ENCODE measurements at places on chromosomes 16 and 17. TPM values are rescaled to one million over a fixed set of nuclear protein-coding genes. Genes with fewer than 3 reads are reported as not detected.

The KRTAP9-8 gene
- total RNA-seq = not detected

The TIMP2 gene
- total RNA-seq = 114 TPM

The SULT1A2 gene
- total RNA-seq = 1.0 TPM

The HLF gene
- total RNA-seq = 31.6 TPM

The SLFN13 gene
- 5.4 TPM for total RNA-seq

The CES2 gene
- 114 TPM for total RNA-seq

The NT5C3B gene
- 14.7 TPM for total RNA-seq

DNA sequence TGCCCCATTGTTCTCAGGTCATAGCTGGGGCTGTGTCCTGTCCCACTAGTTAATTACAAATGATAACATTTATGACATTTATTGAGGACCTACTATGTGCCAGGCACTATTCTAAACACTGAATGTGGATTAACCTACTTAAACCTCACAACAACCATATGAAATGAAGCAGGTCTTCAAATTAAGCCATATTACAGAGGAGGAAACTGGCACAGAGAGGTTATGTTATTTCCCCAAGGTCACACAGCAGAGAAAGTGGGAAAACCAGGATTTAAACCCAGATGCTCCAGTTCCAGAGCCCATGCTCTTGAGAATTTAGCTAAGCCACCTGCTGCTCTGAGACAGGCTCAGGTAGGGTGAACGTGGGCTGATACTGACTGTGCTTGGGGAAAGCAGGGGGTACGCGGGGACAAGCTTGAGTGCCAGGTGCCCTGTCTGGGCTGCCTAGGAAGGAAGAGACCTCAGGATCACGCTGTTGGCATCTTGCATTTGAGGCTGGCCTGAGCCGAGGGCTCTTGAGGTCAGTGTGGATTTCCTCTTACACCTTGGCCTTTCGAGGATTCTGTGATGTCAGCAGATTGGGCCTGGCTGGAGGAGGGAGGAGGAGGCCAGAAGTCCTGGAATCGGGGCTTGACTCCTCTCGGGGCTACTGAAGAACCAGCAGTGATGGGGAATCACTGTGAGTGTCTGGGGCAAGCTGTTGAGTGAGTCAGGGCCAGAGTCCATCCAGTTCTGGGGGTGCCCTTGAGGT is 8.9 kb downstream of the SPNS2 start:
- no peak for DNase-seq

DNA sequence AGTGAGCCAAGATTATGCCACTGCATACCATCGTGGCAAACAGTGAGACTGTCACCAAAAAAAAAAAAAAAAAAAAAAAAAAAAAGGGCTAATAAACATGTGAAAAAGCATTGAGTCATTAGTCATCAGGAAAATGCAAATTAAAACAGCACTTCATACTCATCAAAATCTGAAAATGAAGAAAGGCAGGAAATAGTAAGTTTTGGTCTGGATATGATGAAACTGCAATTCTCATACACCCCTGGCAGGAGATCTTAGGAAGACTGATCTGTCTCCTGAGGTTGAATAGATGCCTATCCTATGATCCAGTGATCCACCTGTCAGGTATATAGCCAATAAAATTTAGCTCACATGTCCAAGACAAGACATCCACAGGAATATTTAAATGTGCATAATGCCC is 212.7 kb downstream of the CPPED1 start:
- DNase-seq = no peak

- DNase-seq = no peak
Measured at GRCh38 chr17:55536205-55536604, 25.0 kb upstream of the SMIM36 start.

DNA sequence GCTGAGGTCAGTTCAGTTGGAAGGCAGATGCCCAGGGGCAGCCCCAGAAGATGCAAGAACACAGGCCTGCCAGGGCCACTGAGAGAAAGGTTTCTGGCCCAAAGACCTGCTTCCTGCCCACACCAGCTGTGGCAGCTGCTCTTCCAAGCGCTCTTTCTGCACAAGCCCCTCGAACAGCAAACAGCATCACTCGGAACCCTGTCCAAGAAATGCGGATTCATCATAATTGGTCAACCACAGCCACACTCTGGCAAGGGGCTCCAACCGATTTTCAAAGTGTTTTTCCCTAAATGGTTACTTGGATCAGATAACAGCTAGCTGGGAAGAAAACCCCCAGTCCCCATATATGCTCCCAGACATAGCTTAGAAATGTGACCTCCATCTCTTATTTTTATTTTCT is 71.1 kb upstream of the DNAH17 start:
- no peak for DNase-seq

DNA sequence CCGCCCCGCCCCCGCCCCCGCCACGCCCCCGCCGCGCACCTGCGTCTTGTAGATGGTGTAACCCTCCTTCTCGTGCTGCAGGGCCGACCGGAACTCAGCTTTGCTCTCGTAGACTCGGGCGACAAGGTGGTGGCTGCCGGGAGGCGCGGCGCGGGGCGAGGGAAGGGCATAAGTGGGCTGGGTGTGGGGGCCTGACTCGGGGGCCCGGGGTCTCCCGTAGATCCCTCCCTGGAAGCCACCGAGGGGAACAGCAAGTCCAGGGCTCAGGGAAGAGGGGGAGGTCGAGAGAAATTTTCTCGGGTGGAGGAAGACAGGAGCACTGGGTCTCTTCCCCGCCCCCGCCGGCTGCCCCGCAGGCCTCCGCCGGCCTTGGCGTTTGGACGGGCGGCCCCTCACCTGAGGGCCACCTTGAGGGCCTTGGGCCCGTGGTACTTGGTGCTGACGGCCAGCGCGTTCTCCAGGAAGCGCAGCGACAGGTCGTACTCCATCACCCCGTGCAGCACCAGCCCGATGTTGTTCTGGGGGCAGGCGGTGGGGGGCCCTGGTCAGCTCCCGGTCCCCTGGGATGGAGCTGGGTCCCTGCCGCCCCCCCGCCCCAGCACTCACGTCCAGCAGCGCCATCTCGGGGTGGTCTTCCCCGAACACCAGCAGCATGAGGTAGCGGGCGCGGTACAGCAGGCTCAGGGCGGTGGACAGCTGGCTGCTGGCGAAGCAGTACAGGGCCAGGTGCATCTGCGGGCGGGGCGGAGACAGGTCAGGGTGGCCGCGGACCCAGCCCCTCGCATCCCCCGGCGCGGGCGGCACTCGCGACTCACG is 19.4 kb downstream of the CLUH start:
- peak; percentile 43 for DNase-seq

DNA sequence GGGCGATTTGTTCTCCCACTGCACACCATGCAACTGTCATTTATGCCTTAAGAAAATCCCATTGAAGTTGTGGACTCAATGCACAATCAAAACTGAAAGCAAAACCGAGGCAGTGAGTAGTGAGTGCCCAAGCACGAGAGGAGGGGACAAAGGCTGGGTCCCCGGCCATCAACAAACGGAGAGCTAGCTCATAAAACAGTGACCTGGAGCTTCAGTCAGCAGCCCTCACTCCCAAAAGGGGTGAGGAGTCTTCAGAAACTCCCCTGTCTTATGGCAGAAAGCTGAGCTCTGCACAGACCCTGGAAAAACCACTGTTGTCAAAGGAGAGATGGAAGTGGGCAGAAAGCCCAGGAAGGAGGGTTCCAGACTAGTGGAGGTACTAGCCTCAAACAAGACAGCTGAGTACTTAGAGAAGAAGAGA is 96.9 kb downstream of the ADCY9 start:
- DNase-seq = no peak

GRCh38 chr17:38628441-38628840 is 22.7 kb upstream of the SRCIN1 start:
- DNase-seq = no peak

GRCh38 chr16:12067714-12068401 is 91.3 kb downstream of the SNX29 start:
- peak; percentile 48 for DNase-seq

- peak; percentile 78 for DNase-seq
Measured at GRCh38 chr16:19167710-19168370, at the start of gene SYT17. Gene SYT17 (plus strand): TSS chr16:19168240. CDS start chr16:19168647, 407 bp downstream.

DNA sequence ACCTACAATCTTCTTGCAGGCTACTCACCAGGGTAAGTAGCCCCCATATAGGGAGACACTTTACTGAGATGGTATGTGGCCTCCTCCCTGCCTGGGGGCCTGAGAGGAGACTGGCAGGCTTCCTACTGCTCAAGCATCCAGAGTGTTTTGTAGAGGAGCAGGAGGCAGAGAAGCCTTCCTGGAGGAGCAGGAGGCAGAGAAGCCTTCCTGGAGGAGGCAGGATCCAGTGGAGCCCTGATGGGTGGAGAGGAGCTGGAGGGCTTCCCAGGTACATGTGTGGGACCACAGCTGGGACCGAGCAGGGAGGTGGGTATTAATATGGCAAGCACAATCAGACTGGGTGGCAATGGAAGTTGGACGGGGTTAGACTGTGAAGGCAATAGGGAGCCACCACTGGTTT is 2.1 kb upstream of the ADGRG5 start:
- no peak for DNase-seq

- DNase-seq = no peak
Measured at GRCh38 chr17:52244689-52245088, 86.2 kb upstream of the CA10 start.

- no peak for DNase-seq
Measured at GRCh38 chr16:4987580-4988374, 29.6 kb downstream of the SEC14L5 start.

DNA sequence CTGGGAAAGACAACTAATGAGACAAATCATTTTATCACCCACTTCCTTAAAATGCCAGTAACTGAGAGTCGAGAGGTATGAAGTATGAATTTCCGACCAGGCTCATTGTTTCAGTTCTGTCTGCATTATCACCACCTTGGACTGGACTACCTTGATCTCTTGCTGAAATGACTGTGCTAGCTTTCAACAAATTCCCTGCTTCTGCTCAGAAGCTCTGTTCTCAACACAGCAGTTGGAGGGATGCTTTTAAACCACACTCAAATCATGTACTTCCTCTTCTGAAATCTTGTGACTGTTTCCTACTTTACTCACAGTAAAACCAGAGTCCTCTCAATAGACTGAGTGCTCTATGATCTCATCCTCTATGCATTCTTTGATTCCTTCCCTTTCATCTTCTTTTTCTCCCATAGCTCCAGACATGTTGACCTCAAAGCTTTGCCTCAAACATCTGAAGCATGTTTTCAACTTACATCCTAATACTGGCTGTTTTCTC is 195.8 kb downstream of the KCNJ2 start:
- DNase-seq = no peak

GRCh38 chr17:58614859-58615459 is 76.9 kb downstream of the TEX14 start:
- no peak for DNase-seq

- DNase-seq = peak; percentile 42
Measured at GRCh38 chr16:88938777-88939244, 38.2 kb downstream of the CBFA2T3 start.

GRCh38 chr16:59909262-59909661 is 1175.1 kb upstream of the GOT2 start:
- DNase-seq = no peak

DNA sequence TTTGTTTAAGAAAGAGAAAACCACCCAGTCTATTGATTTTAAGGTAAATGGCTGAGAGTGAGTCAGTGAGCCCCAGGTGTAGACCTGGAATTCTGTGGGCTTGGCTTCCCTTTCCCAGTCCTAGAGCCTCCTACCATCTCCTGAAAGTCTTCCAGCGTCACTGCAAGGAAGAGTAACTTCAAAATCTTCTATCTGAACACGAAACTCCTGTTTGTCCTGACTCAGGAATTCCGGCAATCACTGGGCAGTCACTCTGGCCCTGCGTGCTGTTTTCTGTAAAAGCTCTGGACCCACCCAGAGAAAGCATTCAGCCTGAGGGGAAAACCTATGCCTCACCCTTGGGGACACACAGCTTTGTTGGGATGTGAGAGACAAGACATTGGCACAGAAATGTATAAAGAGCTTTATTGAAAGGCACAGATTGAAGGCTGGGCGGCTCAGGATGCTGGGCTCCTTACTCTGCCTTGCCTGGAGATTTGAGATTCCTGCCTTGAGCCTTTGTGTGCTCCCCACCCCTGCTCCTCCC is 15.9 kb downstream of the MINK1 start:
- no peak for DNase-seq

- DNase-seq = no peak
Measured at GRCh38 chr17:39963829-39964228, 1.0 kb downstream of the GSDMA start.

Measured in Right ventricle myocardium superior (tissue), 1 donor.